Kidney (tissue), 22 donors: ENCODE measurements at places on chromosomes 5 and 9. TPM values are rescaled to one million over a fixed set of nuclear protein-coding genes. Genes with fewer than 3 reads are reported as not detected.

DNA sequence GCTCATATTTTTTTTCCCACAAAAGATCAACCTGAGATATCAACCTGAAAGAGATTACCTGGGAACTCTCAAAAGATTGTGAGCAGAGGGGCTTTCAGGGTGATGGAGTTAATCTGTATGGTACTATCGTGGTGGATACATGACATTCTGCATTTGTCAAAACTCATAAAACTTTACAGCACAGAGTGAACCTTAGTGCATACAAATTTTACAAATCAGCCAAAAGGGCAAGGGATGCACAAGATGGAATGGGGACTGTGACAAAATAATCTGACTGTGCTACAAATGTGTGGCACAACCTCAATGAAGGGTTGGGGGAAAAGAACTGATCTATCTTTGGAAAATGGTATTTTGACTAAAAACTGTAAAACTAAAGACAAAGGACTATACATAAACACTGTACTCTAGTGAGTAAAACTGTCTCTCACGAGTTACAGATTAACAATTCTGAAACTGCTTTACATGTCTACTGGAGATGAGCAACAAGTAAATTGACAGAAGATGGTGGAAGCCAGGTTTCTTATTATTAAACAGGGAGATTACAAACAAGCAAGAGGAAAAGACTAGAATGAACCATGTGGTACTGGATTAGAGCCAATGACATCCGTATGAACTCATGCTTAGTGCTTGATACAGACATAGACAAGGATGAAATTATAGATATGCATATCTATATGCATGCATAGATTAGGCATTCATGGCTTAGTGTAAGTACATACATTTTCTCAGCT lies 24.8 kb upstream of the RLN1 start:
- peak; percentile 3 for DNase-seq

GRCh38 chr9:4062966-4063365 lies 236.9 kb downstream of the GLIS3 start:
- DNase-seq: no peak

The IDNK gene
- polyA plus RNA-seq: 39.2 TPM

The ADAMTS6 gene
- 0.32 TPM for polyA plus RNA-seq

The TRAF1 gene
- polyA plus RNA-seq: 3.1 TPM

The ZNF658 gene
- polyA plus RNA-seq: 3.1 TPM

DNA sequence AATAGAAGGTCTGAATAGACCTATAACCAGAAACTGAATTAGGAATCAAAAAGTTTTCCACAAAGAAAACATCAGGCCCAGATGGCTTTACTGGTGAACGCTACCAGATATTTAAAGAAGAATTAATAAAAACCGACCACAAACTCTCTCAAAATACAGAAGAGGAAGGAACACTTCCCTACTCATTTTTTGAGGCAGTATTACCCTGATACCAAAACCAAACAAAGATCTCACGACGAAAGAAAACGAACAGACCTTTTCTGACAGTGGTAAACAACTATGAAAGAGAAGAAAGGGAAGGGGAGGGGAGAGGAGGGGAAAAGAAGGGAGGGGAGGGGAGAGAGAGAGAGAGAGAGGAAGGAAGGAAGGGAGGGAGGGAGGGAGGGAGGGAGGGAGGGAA lies 13.5 kb downstream of the B4GALT1 start:
- no peak for DNase-seq

DNA sequence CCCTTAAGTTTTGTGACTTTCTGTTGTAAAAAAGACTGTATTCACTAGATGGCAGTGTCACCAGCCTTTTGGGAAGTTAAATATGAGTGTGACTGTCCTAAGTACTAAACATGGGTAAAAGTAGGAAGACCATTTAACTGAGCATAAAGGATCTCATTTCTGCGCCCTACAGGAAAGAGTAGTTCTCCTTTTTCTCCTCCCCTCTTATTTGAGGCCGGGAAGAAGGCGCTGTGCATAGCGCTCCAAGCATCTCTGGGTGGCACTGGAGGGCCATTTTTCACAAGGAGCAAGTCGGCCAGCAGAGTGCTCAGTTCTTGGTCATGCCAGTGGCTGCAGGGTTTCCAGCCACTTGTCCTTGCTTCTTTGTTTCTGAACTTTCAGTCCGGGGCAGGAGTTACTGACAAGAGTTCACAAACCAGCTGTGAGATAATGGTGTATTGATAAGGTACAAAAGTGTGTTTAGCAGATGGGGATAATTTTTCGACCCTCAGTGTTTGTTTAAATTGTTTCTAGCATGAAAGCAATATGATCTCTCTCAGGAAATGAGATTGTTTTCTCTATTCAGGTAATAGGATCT lies 227.6 kb upstream of the DMRT1 start:
- DNase-seq: peak; percentile 95

DNA sequence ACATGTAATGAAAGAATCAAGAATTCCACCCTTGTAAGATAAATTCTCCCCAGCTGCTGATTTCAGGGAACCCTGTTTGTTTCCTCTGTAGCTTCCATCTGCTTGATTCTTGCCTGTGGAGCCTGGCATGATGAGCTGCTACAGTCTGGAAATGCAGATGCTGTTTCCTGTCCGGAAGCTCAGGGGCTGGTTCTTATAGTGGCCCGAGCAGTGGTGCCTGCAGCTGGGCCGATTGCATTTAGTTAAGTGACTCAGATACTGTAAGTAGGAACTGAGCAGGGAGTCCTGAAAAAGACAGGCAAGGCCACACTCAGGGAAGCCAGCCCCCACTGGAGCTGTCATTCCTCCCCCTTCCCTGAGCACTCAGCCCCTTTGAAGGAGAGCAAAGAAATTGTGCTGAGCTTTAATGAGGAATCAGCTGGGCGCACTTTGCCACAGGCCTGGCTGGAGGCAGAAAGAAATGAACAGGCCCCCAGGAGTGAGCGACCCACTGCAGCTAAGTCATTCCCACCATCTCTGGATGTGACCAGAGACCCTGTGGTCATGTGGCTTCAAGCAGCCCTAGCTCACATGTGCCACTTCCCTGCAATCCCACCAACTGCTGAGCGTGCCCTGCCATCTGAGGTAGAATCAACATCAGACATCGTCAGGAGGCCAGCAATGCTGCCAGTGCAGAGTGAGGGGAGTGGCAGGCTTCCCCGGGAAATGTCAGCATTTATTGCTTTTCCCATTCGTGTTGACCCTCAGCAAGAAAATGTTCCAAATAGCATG lies 206.0 kb upstream of the WWC1 start:
- DNase-seq: peak; percentile 56

- DNase-seq: peak; percentile 88
Measured at GRCh38 chr9:21813575-21814473, 11.4 kb downstream of the MTAP start.

The HAUS6 gene
- polyA plus RNA-seq: 1.9 TPM

DNA sequence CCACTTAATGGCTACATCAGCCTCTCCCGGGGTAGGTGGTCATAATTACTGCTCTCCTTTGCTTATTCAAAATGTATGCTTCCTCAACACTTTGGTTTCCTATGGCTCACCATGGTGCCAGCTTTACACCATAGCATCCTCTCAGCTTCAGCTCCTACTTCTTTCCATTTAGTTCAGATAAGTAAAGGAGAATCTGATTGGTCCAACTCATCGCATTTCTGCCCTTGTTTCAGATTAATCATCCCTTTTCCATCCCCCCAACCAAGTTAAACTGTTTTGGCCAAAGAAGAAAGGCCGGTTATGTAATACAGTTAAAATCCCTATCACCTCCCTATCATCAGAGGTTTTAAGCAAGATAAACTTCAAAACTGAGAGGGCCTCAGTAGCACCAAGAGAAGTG lies 130.5 kb downstream of the CETN3 start:
- DNase-seq: no peak
